Caki2 (cell line): ENCODE measurements at places on chromosomes 11 and 22. TPM values are rescaled to one million over a fixed set of nuclear protein-coding genes. Genes with fewer than 3 reads are reported as not detected.

The MMP11 gene
- 16.2 and 36.3 TPM in 2 replicates for total RNA-seq

GRCh38 chr22:48734359-48734758 lies 1093.3 kb downstream of the BRD1 start:
- no peak for DNase-seq

The RBMXL2 gene
- total RNA-seq, result not detected in 2 replicates

- no peak for DNase-seq
These were observed 74.9 kb downstream of the DSCAML1 start for GRCh38 chr11:117722082-117722481.

The GLYATL1 gene
- total RNA-seq, result not detected in 2 replicates

The NEFH gene
- not detected in 2 replicates for total RNA-seq

DNA sequence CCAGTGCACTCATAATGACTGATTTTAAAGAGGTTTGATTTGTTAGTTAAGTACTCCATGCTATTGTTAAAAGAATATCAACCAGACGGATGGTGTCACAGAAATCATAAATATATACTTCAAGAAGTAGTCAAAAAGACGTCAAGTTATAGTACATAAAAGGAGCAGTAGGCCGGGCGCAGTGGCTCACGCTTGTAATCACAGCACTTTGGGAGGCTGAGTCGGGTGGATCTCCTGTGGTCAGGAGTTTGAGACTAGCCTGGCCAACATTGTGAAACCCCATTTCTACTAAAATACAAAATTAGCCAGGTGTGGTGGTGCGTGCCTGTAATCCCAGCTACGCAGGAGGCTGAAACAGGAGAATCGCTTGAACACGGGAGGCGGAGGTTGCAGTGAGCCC lies 721.7 kb downstream of the JRKL start:
- DNase-seq, result no peak

The UPB1 gene
- 0.41 TPM in 1 of 2 replicates, not detected in the other for total RNA-seq

GRCh38 chr22:40421941-40422340 lies 51.5 kb downstream of the SGSM3 start:
- no peak for DNase-seq

GRCh38 chr11:62770778-62771143 lies 435 bp upstream of the TAF6L start:
- no peak for DNase-seq

GRCh38 chr11:86067009-86067850 lies 1.7 kb downstream of the PICALM start:
- DNase-seq, result peak; percentile 35
